ENCODE measurements at places on chromosomes 7 and 10.

- no peak for DNase-seq
These were observed 134.7 kb upstream of the RHOBTB1 start for GRCh38 chr10:61078542-61079275.

- DNase-seq, result no peak
These were observed 7.9 kb downstream of the CALML3 start for GRCh38 chr10:5532618-5533097.

DNA sequence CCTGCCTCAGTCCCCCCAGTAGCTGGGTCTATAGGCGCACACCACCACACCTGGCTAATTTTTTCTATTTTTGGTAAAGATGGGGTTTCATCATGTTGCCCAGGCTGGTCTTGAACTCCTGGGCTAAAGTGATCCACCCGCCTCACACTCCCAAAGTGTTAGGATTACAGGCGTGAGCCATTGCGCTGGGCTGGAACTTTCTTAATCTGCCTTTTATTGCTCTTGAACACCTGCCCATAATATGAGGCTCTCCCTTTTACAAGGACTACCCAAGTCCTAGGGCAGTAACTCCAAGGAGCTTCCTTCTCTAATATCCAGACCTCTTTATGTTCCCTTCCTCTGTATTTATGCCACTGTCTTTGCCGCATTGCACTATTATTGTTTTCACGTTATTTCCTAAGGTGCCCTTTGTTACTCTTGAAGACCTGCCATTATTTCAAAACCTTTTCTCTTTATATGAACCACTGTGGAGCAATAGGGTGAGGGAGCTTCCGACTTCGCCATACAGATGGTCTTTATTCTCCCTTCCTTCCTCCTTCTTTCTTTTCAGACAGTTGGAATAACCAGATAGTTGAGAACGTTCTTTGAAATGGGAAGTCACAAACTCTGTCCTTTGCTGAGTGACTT lies 36.3 kb upstream of the TCF7L2 start:
- no peak for DNase-seq

GRCh38 chr10:64635906-64636305 lies 1114.7 kb downstream of the REEP3 start:
- no peak for DNase-seq

DNA sequence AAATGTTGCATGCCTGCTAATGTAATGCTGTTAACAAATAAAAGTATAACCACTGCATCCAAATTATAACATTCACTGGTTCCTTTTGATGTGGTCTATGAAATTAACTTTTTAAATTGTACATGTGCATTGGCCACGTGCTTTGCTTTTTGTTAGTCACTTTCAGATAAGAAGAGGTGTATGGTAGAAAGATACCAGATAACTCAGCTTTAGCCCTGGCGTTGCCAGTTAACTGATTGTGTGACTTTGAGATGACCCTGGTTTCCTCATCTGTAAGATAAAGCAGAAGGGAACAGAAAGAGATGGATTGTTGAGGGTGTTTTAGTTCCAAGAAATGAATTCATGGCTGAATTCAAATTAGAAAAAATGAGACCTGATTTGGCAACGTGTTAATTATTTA lies 1.9 kb upstream of the TRDMT1 start:
- no peak for DNase-seq

- DNase-seq, result no peak
These were observed 349.1 kb downstream of the TCERG1L start for GRCh38 chr10:130962240-130963051.

GRCh38 chr10:126080879-126081411 lies 184.6 kb downstream of the FANK1 start:
- DNase-seq, result no peak

All from omental fat pad (tissue), 4 donors.